ENCODE measurements at places on chromosomes 1 and 21.
A peak's percentile ranks its signal among the peaks of the same experiment; 100 is the strongest.

DNA sequence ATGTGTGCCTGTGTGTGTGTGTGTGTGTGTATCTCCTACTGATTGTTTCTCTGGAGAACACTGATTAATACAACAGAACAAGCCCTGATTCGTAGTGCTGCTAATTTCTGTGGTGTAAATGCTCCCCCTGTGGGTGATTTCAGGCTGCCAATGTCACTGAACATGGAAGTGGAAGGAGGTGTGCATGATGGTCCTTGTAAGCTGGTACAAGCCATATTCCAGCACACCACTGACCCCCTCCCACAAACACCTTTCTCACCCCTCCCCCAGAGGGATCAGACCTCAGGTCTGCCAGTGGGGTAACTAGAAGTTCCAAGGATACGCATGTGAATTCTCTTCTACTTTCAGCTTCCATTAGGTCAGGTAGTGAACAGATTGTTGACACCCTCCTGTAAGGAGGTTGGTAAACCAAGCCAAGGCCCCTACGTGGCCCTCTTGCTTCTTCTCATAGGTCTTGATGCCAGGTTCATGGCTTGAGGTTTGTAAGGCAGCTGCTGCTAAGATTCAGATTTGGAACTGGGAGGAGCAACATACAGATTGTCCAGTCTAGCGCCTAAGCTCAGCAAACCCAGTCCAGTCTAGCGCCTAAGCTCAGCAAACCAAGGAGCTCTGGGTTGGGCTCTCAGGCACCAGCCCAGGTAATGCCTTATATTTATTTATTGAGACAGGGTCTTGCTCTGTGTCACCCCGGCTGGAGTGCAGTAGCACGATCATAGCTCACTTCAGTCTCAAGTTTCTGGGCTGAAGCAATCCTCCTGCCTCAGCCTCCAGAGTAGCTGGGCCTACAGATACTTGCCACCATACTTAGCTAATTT, 38.7 kb downstream of the DHCR24 start:
- no peak overlapping the region for H3K27ac ChIP-seq
- H3K4me3 ChIP-seq: no peak overlapping the region
- H3K27me3 ChIP-seq: no peaks in the 10 kb centered on the region
- DNase-seq: no peak
- H3K4me1 ChIP-seq: no peaks in the 10 kb centered on the region

DNA sequence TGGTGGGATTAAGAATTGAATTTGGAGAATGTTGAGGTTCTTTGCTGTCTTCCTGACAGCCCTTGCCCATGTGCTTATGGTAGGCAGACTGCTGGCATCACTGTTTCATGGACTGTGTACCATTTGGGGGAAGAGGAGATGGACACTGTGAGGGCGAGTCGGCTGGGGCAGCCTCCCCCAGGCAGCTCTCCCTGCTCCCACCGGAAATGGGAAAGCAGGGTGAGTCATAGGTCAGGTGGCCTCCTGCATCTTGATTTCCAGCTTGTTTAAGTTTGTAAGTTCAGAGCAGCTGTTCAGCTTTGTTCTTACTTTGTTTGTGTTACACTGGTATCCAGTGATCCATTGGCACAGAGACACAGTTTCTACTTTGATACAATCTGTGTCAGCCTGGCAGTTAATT, 87.2 kb upstream of the CNIH3 start:
- H3K4me1 ChIP-seq: no peaks in the 10 kb centered on the region
- H3K36me3 ChIP-seq: no peaks in the 10 kb centered on the region
- peaks cover 3% of the 10 kb centered on the region for H3K27me3 ChIP-seq

- H3K4me3 ChIP-seq: no peak overlapping the region
- H3K27me3 ChIP-seq: peaks cover 3% of the 10 kb centered on the region
- H3K27ac ChIP-seq: no peak overlapping the region
- H3K4me1 ChIP-seq: no peaks in the 10 kb centered on the region
- DNase-seq: no peak
These were observed 54.9 kb downstream of the ENAH start for GRCh38 chr1:225597926-225598575.

DNA sequence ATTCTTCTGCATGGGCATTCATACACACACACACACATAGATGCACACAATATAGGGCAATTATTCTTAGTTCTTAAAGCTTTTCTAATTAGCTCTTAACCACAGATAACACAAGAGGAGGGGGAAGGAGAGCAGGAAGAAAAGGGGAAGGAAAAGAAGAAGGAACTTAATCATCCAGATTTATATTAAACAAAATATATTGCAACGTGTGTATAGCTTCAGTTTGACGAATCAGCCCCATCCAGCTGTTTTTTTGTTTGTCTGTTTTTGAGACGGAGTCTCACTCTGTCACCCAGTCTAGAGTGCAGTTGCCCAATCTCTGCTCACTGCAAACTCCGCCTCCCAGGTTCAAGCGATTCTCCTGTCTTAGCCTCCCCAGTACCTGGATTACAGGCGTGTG, 21.7 kb upstream of the ANKRD13C start:
- H3K36me3 ChIP-seq: no peaks in the 10 kb centered on the region
- H3K27me3 ChIP-seq: no peaks in the 10 kb centered on the region
- no peak overlapping the region for H3K4me3 ChIP-seq
- H3K27ac ChIP-seq: no peak overlapping the region

DNA sequence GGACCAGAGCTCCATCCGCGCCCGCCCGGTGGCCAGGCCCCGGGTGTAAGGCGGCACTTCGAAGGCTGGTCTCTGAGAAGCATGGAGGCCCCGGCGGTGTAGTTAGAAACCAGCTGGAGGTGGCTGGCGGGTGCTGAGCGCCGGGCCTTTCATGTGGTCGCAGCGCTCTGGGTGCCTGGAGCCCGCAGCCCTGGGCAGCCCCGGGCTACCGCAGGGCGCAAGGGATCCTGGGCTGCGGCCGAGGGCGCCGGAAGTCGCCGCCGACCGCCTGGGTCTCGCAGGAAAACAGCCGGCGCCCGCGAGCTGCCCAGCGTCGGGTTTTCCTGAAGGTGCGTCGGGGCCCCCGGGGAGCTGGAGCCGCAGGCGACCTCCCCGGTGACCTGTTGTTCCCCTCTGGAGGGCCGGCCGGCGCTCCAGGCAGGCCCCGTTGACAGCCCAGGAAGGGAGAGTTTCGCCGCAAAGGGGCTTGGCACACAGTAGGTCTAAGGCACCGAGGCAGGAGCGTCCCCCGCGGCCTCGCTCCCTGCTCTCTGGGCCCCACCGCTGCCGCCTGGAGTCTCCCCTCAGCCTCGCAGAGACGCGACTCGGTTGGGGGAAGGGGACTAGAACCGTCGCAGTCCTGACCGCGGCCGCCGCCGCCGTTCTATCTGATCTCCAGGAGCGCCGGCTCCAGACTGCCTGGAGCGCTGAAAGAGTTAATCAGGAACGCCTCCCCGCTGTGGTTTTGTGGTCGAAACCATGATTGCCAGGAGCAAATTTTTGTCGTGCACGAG, 2.7 kb downstream of the GRHL3 start:
- peaks cover 52% of the 10 kb centered on the region for H3K4me1 ChIP-seq
- peak; percentile 55 for DNase-seq
- H3K36me3 ChIP-seq: no peaks in the 10 kb centered on the region
- H3K4me3 ChIP-seq: peak overlapping the region; percentile 87

GRCh38 chr21:45436351-45437065, 31.5 kb downstream of the COL18A1 start:
- H3K27me3 ChIP-seq: no peaks in the 10 kb centered on the region
- peak; percentile 10 for DNase-seq
- H3K4me1 ChIP-seq: peaks cover 19% of the 10 kb centered on the region
- H3K27ac ChIP-seq: no peak overlapping the region
- no peaks in the 10 kb centered on the region for H3K36me3 ChIP-seq

GRCh38 chr1:44422161-44422560, 17.1 kb downstream of the RNF220 start:
- no peak overlapping the region for H3K4me3 ChIP-seq
- no peak overlapping the region for H3K27ac ChIP-seq
- no peaks in the 10 kb centered on the region for H3K36me3 ChIP-seq

- H3K4me1 ChIP-seq: peaks cover 2% of the 10 kb centered on the region
- DNase-seq: no peak
- no peak overlapping the region for H3K4me3 ChIP-seq
- H3K36me3 ChIP-seq: peaks cover 11% of the 10 kb centered on the region
- H3K27ac ChIP-seq: no peak overlapping the region
- H3K27me3 ChIP-seq: no peaks in the 10 kb centered on the region
These were observed 355.7 kb downstream of the LTN1 start for GRCh38 chr21:28636752-28637691.

DNA sequence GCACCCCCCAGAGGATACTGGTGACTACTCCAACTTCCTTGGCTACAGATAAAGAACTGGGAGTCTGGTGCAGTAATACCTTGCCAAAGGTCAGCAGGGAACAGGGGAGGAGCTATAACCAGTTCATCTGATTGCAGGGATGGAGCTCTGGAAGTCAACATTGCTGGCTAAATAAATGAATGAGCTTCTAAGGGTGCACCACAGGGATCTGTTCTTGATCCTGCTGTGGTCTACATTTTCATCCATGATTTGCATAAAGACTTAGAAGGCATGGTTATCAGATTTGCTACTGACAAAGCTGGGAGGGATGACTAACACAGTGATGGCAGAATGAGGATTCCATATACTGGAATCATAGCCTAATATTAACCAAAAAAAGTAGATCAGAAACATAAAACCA, 18.3 kb downstream of the PLEKHA6 start:
- H3K27me3 ChIP-seq: no peaks in the 10 kb centered on the region
- H3K27ac ChIP-seq: no peak overlapping the region
- H3K4me3 ChIP-seq: no peak overlapping the region
- H3K4me1 ChIP-seq: no peaks in the 10 kb centered on the region
- H3K36me3 ChIP-seq: no peaks in the 10 kb centered on the region

DNA sequence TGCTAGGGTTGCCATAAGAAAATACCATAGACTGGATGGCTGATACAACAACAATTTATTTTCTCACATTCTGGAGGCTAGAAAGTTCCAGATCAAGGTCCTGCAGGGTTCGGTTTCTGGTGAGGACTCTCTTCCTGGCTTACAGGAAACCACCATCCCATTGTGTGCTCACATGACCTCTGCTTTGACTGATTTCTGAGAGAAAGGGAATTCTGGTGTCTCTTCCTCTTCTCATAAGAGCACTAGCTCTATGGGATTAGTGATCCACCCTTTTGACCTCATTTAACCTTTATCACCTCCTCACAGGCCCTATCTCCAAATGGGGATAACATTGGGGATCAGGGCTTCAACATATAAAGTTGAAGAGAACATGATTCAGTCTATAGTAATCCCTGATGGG, 47.5 kb downstream of the MRPL39 start:
- H3K27me3 ChIP-seq: no peaks in the 10 kb centered on the region
- H3K4me3 ChIP-seq: no peak overlapping the region
- DNase-seq: no peak
- no peak overlapping the region for H3K27ac ChIP-seq

Measured in naive thymus-derived CD8-positive, alpha-beta T cell (primary cell).